ENCODE measurements at places on chromosomes 13 and 19.

DNA sequence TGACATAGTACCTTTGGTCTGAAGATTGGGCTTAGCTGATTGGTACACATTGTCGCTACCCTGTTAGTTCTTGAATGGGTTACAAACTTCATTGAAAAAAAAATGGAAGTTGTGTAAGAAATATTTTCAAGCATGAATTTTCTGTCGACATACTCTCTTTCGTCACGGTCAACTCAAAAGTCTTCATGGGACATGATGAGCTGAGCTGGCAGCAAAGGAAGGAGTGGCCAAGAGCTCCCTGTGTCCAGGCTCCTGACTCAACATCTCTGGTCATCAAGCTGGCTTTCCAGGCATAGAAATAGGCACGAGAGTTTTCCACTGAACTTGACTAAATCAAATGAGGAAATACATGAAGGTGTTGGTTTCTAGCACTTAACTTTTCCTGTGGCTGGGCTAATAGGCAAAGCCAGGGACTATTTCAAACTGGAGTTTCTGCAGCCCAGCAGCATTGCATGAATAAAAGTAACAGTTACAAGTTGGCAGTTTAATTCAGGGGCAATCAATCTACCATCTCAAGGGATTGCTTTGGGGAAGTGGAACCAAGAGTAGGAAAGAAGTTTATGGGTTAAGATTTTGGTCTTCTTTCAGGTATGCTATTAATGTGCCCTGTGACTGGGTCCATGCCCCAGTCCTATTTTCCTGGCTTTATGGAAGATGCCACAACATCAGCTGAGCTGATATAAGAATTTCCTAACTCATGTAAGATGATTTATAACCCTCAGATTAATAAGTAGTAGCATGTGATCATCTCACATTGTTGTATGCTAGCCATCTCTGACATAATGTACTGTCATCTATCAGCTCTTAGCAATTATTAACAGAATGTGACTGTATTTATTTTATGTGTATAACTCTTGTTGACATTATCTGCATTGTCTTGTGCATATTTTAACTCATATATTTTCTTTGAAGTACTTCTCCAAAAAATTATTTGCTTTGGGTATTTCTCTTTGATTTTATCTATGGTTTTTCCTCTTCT lies 385.8 kb downstream of the DLEU7 start:
- DNase-seq = no peak

- no peak for DNase-seq
Observed at GRCh38 chr19:33464010-33464732, 57.4 kb downstream of the PEPD start.

DNA sequence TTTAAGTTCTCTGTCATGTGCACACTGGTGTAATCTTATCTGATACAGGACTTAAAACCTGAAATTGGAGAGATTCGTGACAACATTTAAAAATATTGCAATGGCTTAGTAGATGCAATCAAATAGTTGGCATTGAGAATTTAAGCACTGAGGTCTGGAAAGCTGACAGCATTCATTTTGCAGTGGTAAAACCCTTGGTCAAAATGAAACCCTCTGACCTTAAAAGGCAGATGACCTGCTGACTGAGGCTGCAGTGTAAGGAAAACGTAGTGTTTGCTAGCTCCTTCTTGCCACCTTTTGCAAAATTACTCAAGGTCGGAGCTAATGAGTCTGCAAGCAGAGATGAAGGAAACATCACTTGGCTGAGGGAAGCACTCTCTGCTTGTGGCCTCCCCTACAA lies 150.6 kb downstream of the KCTD12 start:
- DNase-seq = no peak

DNA sequence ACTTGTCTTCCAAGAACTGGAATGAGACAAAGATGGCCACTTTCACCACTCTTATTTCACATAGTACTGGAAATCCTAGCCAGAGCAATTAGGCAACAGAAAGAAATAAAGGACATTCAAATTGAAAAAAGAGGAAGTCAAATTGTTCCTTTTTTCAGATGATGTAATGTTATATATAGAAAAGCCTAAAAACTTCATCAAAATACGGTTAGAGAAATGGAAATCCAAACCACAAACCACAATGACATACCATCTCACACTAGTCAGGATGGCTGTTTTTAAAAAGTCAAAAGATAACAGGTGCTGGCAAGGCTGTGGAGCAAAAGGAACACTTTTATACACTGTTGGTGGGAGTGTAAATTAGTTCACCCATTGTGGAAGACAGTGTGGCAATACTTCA lies 113.3 kb upstream of the SPRY2 start:
- no peak for DNase-seq

All from T1000 (cell line).